ENCODE measurements at places on chromosomes 6 and 20.

GRCh38 chr20:58693226-58694006, 816 bp downstream of the NPEPL1 start:
- no peak for DNase-seq

DNA sequence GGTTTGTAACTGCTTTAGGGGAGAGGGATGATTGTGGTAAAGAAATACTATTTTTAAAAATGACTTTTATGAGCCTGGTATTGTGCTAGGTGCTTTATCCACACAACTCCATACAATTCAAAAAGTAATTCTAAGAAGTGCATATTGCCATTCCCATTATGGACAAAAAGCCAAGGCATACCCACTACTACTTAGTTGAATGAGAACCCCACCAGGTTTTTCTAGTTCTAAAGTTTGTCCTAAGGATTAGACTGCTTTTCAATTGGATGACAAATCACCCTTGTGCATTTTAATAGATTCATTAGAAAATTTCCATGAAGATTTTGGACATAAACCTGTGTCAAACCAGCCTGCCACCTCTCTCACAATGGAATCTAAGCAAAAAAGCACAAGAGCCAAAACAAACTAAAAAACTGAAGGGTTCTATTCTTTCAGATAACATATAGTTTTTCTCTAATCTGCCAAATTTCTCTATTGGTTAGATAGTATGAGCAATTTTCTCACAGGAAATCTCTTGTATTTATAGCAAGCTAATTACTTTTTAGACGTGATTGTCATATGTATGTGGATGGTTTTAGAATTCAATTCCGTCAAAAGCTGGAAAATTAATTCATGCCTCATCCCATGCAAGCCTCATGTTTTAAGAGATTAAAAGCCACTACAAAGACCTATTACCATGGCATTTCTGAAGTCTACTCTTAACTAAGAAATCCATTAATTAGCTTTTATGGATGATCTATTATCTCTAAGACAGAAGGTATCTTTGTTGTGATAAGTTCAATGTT, 325.5 kb downstream of the RNGTT start:
- DNase-seq = no peak

DNA sequence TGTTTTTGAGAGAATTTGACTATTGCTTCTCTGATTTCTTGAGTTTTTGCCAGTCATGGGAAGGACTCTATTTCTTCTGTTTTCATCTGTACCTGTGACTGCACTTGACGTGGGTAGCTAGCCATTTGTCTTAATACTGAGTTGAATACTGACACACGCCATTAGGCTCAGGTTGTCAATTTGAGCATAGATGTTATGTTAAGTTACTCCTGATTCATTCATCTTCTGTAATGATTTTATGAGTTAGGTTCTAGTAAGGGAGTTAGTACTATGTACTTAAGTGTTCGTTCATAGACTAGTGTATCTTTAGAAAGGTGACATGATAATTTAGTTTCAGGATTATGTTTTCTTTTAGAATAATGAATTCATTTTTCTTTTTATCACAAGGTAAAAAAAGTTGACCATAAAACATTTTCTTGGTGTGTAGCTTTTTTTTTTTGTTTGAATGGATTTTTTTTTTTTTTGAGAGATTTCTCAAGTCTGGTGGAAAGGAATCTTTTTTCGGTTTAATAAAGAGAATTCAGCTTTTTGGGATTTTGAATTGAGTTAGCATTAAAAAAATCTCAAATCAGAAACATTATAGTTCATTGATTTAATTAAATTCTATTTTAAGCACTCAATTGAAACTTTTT, 1.7 kb downstream of the AFDN start:
- no peak for DNase-seq

DNA sequence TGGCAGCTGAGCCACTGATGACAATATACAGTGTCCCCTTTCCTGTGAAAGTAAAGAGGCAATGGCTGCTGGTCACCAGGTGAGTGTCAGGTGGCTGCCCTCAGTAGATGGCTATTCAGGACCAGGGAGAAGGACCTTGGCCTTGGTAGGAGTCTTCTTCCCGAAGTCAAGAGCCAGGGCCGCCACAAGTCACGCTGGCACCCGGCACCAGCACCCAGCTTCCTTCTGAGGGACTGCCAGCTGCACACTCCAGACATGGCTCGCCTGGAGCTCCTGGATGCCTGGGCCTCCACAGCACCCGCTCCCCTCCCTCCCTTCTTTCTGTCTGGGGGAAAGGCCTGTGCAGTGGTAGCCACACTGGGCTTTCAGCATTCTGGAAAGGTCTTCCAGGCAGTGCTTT, 126.9 kb downstream of the TMEM242 start:
- DNase-seq = no peak
